ENCODE measurements at places on chromosomes 4 and X. TPM values are rescaled to one million over a fixed set of nuclear protein-coding genes. Genes with fewer than 3 reads are reported as not detected.

GRCh38 chr4:151475035-151475714, 66.2 kb downstream of the FHIP1A start:
- no peak for DNase-seq
- H3K36me3 ChIP-seq: no peaks in the 10 kb centered on the region
- no peak overlapping the region for H3K27ac ChIP-seq
- no peaks in the 10 kb centered on the region for H3K4me1 ChIP-seq
- no peaks in the 10 kb centered on the region for H3K27me3 ChIP-seq

DNA sequence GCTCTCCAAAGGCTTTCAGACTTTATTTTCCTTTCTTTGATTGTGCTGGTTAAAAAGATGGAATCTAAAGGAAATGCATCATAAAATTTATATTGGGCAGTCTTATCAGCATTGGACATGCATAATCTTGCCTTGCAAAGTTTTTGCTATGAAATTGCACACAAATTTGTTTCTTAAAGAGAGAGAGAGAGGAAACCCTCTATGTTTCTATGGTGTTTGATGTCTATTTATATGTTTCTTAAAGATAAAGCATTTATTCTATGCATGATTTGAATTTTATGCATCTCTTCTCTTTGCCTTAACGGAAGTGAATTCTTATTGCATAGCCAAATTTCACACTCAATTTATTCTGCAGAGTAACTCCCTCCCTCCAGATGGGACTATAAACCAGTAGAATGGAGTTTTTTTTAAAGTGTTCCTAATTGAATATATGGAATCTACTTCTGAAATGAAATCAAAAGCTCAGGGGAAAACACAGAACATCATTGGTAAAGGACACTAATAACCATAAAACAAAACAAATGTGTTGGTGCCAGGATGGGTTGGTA, 83.5 kb upstream of the PPARGC1A start:
- H3K4me3 ChIP-seq: no peak overlapping the region
- H3K27me3 ChIP-seq: no peaks in the 10 kb centered on the region
- H3K27ac ChIP-seq: no peak overlapping the region
- no peak for DNase-seq
- no peaks in the 10 kb centered on the region for H3K4me1 ChIP-seq

- no peak for DNase-seq
- H3K27ac ChIP-seq: no peak overlapping the region
- H3K36me3 ChIP-seq: no peaks in the 10 kb centered on the region
- peaks cover 59% of the 10 kb centered on the region for H3K27me3 ChIP-seq
These were observed 65.2 kb downstream of the FBXO8 start for GRCh38 chr4:174218127-174218790.

- H3K4me1 ChIP-seq: no peaks in the 10 kb centered on the region
- no peaks in the 10 kb centered on the region for H3K27me3 ChIP-seq
- H3K27ac ChIP-seq: no peak overlapping the region
- no peak overlapping the region for H3K4me3 ChIP-seq
- DNase-seq: no peak
These were observed 2.9 kb downstream of the IL9R start for GRCh38 chrX:156000361-156000926.

- H3K27ac ChIP-seq: no peak overlapping the region
- peaks cover 4% of the 10 kb centered on the region for H3K4me1 ChIP-seq
- H3K27me3 ChIP-seq: no peaks in the 10 kb centered on the region
- no peaks in the 10 kb centered on the region for H3K36me3 ChIP-seq
- H3K4me3 ChIP-seq: no peak overlapping the region
These were observed 5.1 kb upstream of the DHX15 start for GRCh38 chr4:24589448-24589847.

DNA sequence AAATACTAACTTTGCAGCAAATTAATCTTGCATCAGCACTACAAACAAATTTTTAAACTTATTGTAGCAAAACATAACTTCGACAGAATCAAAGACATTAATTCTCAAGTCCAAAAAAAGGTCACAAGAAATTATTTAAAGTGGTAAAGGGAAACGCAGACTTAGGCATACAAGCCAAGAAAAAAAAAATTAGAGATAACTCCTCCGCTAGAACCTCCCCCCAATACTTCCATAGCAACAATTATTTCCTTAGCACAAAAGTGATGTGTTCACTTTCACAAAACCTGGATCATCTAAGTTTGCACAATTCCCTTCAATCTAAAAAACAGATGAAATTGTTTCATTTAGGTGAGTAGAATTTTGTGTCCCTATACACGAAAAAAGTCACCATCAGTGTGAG, 1.1 kb downstream of the LRBA start:
- peak overlapping the region; percentile 97 for H3K4me3 ChIP-seq
- no peak for DNase-seq
- H3K36me3 ChIP-seq: no peaks in the 10 kb centered on the region
- H3K27ac ChIP-seq: no peak overlapping the region
- peaks cover 14% of the 10 kb centered on the region for H3K4me1 ChIP-seq
- H3K27me3 ChIP-seq: no peaks in the 10 kb centered on the region

- H3K4me3 ChIP-seq: no peak overlapping the region
- no peaks in the 10 kb centered on the region for H3K36me3 ChIP-seq
- H3K4me1 ChIP-seq: no peaks in the 10 kb centered on the region
- no peak for DNase-seq
These were observed 26.5 kb downstream of the RASSF6 start for GRCh38 chr4:73593631-73594241.

GRCh38 chr4:70269674-70270073, 27.3 kb downstream of the CSN3 start:
- DNase-seq: no peak
- H3K36me3 ChIP-seq: no peaks in the 10 kb centered on the region
- H3K27ac ChIP-seq: no peak overlapping the region
- no peaks in the 10 kb centered on the region for H3K4me1 ChIP-seq
- no peak overlapping the region for H3K4me3 ChIP-seq
- no peaks in the 10 kb centered on the region for H3K27me3 ChIP-seq

GRCh38 chr4:10741961-10742699, 57.6 kb upstream of the CLNK start:
- DNase-seq: no peak
- H3K36me3 ChIP-seq: no peaks in the 10 kb centered on the region
- peaks cover 3% of the 10 kb centered on the region for H3K27me3 ChIP-seq
- H3K4me1 ChIP-seq: no peaks in the 10 kb centered on the region

DNA sequence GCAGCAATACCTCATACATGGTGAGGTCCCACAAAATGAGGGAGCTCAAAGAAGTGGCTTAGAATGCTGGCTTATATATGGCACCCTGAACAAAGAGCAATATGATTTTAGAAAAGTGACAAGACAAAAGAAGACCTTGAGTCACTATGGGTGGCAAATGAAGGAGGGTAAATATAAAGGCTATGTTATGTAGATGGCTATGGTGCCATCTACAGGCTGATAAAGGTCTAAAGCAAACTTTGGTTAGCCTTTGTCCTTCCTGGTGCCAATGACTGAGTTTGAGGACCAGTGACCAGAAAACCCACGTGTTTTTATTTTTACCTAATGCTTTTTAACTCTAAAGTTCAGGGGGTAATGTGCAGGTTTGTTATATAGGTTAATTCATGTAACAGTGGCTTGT, 151.8 kb downstream of the CCNG2 start:
- no peaks in the 10 kb centered on the region for H3K36me3 ChIP-seq
- no peak overlapping the region for H3K27ac ChIP-seq
- no peaks in the 10 kb centered on the region for H3K4me1 ChIP-seq
- H3K4me3 ChIP-seq: no peak overlapping the region
- H3K27me3 ChIP-seq: no peaks in the 10 kb centered on the region

- H3K36me3 ChIP-seq: no peaks in the 10 kb centered on the region
- H3K27ac ChIP-seq: peak within 1 kb of the TSS; percentile 97
- peak; percentile 53 for DNase-seq
- peak within 1 kb of the TSS; percentile 90 for H3K4me3 ChIP-seq
These were observed at the start of gene FLNA for GRCh38 chrX:154374313-154375155. Gene FLNA, minus strand, starts transcription at chrX:154374634. Its CDS starts 3,389 bp downstream, at chrX:154371245.

DNA sequence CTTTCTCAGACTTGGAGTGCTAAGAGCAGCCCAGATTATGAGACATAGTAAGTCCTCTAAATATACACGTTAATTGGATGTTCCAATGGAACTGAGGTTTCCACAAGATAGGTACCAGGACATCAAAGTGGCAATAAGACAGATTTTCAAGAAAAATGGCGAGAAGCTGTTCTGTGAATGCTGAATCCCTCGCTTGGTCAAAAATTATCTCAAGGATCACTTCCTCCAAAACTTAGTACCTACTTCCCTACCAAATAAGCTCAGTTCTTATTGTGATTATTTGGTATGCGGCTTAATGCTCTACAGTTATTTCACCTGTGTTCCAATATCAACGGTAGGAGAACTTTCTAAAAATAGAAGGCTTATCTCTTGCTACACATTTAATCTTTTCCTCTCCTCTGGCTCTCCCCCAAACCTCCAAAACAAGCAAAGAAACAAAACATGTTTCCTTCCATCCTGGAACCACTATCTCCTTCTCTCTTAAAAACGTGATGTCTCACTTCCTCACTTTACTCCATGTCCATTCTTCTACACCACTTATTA, 14.7 kb downstream of the PDGFC start:
- no peaks in the 10 kb centered on the region for H3K4me1 ChIP-seq
- H3K4me3 ChIP-seq: no peak overlapping the region
- DNase-seq: no peak
- no peaks in the 10 kb centered on the region for H3K36me3 ChIP-seq
- no peaks in the 10 kb centered on the region for H3K27me3 ChIP-seq

- no peaks in the 10 kb centered on the region for H3K36me3 ChIP-seq
- no peak overlapping the region for H3K27ac ChIP-seq
- H3K4me1 ChIP-seq: no peaks in the 10 kb centered on the region
- no peaks in the 10 kb centered on the region for H3K27me3 ChIP-seq
These were observed 30.6 kb upstream of the PLAC1 start for GRCh38 chrX:134688839-134689238.

DNA sequence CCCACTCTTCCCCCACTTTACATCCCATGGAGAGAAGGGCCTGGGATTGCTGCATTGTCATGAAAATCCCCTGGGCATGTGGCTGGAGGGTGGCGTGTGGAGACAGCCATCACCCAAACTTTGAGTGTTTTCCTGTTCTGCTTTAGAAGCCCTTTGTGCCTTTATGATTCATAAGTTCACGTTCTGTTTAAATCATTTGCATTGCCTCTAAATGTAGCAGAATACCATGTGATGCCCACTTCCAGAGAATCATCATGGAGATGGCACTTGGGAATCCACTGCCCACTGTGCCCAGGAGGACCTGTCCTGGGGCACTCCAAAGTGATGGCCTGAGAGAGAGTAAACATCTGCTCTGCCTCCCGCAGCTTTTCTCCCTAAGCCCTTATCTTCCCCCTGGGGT, 52.8 kb downstream of the MED28 start:
- H3K4me3 ChIP-seq: no peak overlapping the region
- no peak for DNase-seq
- no peaks in the 10 kb centered on the region for H3K36me3 ChIP-seq
- H3K27ac ChIP-seq: no peak overlapping the region

GRCh38 chr4:13298655-13299054, 185.5 kb downstream of the RAB28 start:
- H3K27me3 ChIP-seq: no peaks in the 10 kb centered on the region
- no peak for DNase-seq
- H3K4me1 ChIP-seq: no peaks in the 10 kb centered on the region
- no peak overlapping the region for H3K4me3 ChIP-seq
- H3K27ac ChIP-seq: no peak overlapping the region
- H3K36me3 ChIP-seq: no peaks in the 10 kb centered on the region

- H3K4me3 ChIP-seq: no peak overlapping the region
- H3K27ac ChIP-seq: no peak overlapping the region
- no peaks in the 10 kb centered on the region for H3K36me3 ChIP-seq
- no peaks in the 10 kb centered on the region for H3K27me3 ChIP-seq
- H3K4me1 ChIP-seq: no peaks in the 10 kb centered on the region
- DNase-seq: no peak
These were observed 48.7 kb downstream of the CLOCK start for GRCh38 chr4:55498051-55498450.

DNA sequence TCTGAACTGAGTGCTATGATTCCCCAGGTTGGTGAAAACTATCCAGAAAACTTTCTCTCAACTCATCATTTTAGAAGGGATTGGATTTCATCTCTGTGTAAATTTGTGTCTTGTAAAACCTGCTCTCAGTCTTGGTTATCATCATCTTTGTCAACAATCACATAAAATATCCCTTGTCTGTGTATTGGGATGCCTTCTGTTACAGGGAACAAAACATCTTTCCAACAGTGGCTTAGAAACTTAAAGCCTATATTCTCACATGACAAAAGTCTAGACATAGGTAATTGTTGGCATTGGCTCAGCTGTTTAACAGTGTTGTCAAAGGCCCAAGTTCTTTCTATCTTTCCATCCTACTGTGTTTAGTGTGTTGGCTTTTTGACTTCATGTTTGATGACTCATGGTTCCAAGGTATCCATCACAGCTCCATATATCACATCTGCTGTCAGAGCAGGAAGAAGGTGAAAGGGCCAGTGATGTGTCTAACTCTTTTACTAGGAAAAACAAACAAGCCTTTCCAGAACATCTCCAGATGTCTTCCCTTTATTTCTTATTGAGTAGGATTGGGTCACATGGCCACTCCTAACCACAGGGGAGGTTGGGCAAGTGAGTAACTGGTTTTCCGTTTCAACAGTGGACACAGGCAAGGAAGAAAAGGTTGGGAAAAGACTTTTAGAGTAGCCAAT, 65.0 kb downstream of the PHEX start:
- no peaks in the 10 kb centered on the region for H3K36me3 ChIP-seq
- H3K4me3 ChIP-seq: no peak overlapping the region
- DNase-seq: no peak
- no peak overlapping the region for H3K27ac ChIP-seq
- H3K4me1 ChIP-seq: no peaks in the 10 kb centered on the region

DNA sequence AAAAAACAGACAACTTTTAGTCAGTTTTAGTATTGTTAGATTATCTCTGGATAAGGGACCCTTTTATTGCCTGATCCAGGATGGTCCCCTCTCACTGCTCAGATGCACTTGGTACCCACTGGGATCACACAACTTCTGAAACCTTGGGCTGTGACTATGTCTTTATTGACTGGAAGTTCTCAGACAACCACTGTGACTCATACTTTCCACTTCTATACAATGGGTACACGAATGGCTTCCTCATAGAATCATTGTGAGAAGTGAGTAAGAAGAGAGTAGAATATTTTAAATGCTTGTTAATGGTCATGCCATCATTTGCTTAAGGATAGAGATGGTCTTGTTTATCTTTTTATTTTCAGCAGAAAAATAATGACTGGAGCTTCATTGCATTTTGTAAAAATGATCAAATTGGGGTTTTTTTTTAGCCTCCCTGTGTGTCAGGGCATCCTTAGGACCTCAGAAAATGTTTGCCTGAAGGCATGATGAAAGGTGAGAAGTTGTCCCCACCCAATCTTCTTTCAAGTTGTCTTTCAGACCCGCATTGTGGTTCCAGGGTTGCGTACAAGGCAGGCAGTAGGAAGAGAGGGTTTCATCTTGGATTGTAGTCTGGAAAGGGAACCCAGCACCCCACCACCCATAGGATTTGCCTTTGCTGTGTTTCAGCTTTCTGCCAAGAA, 115.1 kb downstream of the CPEB2 start:
- no peaks in the 10 kb centered on the region for H3K36me3 ChIP-seq
- H3K27ac ChIP-seq: no peak overlapping the region
- no peak for DNase-seq
- no peak overlapping the region for H3K4me3 ChIP-seq

GRCh38 chr4:3424522-3425095, 17.2 kb upstream of the HGFAC start:
- H3K4me1 ChIP-seq: no peaks in the 10 kb centered on the region
- H3K27me3 ChIP-seq: no peaks in the 10 kb centered on the region
- H3K36me3 ChIP-seq: no peaks in the 10 kb centered on the region
- no peak for DNase-seq
- H3K4me3 ChIP-seq: no peak overlapping the region
- H3K27ac ChIP-seq: no peak overlapping the region

POU3F4 gene
- total RNA-seq: not detected

PHOX2B gene
- not detected for total RNA-seq

GPM6B gene
- 7.8 TPM for total RNA-seq

EXOC1L gene
- total RNA-seq: not detected

NUP62CL gene
- total RNA-seq: 1.3 TPM

PDLIM3 gene
- 846 TPM for total RNA-seq

HPGD gene
- total RNA-seq: 0.95 TPM

SORCS2 gene
- total RNA-seq: 1.3 TPM

SLC6A14 gene
- not detected for total RNA-seq
